Suppressor macrophage treated with lipopolysaccharide for 4 hours (primary cell): ENCODE measurements at places on chromosomes 2 and 18.
A peak's percentile ranks its signal among the peaks of the same experiment; 100 is the strongest.

GRCh38 chr2:63347361-63347760, 240.9 kb downstream of the WDPCP start:
- DNase-seq = no peak

DNA sequence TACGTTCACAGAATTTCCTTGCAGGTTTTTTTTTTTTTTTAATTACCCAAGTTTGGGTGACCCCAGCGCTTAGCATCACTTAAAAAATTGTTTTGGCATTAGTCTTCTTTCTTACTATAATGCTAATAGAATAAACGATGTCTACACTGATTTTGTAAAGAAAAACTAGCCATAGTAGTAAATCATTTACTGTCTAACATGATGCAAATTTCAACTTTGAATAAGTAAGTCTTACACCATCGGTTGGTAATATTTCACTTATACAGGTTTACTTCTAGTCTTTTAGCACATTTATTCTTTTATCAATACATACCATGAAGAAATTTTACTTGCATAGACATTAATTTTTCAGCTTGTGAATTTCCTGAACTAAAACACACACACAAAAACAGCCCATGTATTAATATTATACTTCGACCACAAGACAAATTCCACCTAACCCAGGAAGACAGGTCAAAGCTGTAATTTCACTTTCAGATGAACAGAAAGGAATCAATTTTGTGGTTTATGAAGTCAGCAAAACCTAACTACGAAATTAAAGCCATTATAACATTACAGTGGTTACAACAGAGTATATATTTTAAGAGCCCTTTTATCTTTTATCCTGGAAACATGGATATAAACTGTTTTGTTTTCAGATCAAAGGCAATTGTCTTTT, 1.9 kb downstream of the YES1 start:
- DNase-seq = no peak

DNA sequence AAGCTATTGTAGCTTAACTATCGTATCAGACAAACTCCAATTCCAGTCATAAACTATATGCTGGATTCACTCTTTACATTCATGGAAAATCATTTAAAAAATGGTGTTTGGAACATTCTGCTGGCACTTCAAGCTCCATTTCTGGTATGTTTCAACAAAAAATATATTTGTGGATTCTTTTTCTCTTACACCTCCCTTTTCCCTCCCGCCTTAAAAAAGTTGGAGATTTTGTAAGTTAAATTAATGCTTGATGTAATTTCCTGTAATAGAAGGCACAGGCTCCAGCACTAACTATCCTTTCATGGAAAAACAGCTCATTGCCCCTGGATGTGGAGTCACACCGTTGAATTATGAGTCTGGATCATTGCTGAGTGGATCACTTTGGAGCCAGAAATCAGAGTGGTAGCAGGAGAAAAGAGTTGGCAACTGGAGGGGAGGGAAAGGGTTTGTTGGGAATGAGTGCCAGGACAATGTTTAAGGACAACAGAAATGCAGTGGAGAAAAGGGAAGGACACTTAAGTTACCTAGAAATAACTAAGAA, 102.8 kb downstream of the ICOS start:
- no peak for DNase-seq

GRCh38 chr2:7513834-7514233, 596.6 kb downstream of the RNF144A start:
- DNase-seq = no peak

- DNase-seq = no peak
These were observed 168.0 kb downstream of the RPIA start for GRCh38 chr2:88859461-88859860.

DNA sequence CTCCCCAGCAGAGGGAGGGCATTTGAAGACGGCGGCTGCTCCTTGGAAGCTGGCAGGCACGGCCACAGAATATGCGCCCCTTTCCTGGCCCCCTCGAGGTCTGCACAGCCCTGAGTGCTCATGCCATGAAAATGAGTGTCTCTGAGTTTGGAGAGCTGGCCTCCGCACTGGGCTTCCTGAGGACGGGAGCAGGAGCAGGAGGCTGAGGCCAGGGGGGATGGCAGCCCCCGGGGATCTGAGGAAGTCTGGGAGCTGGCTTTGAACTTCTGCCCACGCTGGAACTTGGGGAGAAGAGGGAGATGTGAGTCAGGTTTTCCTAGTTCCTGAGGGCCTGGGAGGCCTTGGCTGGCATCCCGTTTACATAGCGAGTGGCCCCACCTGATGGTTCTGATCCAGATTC, 47.0 kb downstream of the RRM2 start:
- DNase-seq = no peak

DNA sequence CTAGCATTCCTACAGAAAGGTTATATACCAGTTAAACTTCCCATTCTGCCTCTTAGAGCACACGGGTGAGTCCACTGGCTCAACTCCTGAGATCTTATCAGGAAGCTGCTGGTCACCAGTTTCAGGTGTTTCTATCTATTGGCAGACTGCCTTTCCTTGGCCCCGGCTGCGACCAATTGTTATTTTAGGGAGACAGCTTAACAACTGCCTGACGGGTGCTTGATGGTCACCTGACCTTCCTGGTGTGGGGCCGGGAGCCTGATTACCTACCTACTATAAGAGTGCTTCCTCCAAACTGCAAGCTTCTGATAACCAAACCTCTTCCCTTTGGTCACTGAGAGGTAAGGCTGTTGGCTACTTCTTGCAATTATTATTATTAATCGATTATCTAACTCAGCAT, 122.1 kb upstream of the XIRP2 start:
- DNase-seq = no peak

- no peak for DNase-seq
These were observed 199.6 kb upstream of the TCF4 start for GRCh38 chr18:55787536-55788073.

GRCh38 chr2:11100130-11100529, 55.1 kb upstream of the SLC66A3 start:
- DNase-seq = no peak

DNA sequence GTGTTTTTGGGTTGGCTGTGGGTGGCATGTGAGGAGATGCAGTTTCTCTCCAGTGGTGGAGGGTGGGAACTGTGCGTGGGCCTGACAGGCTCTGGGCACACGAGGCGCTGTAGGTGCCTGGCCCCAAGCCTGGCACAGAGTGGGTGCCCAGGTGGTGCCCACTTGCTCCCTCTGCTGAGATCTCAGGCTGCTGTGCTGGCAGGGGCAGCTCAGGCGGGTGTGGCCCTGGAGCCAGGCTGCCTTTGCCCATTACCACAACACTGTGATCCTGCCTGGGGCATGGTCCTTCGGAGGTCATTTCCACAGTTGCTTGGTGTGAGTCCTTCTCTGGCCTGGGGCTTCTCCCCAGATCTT, 20.4 kb downstream of the TSHZ1 start:
- DNase-seq = no peak

DNA sequence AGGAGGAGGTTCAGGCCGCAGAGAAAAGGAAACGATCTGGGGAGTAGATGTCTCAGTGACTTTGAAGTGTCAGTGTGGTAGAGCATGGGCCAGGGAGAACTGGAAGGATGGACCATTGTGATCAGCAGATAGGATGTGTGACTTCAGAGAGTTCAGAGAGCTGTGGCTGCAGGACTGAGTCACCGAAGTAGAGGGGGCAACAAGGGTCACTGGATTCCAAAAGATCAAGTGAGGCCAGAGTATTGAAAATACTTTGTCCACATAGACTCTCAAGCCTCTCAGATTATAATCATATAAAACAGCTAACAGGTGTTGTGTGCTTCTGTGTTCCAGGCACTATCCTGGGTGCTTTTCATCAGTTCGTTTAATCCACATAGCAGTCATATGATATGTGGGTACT, 99.4 kb downstream of the CRIM1 start:
- DNase-seq = no peak

GRCh38 chr2:196839574-196839973, 30.4 kb upstream of the C2orf66 start:
- no peak for DNase-seq

GRCh38 chr2:231567159-231567558, 25.5 kb upstream of the TEX44 start:
- no peak for DNase-seq

DNA sequence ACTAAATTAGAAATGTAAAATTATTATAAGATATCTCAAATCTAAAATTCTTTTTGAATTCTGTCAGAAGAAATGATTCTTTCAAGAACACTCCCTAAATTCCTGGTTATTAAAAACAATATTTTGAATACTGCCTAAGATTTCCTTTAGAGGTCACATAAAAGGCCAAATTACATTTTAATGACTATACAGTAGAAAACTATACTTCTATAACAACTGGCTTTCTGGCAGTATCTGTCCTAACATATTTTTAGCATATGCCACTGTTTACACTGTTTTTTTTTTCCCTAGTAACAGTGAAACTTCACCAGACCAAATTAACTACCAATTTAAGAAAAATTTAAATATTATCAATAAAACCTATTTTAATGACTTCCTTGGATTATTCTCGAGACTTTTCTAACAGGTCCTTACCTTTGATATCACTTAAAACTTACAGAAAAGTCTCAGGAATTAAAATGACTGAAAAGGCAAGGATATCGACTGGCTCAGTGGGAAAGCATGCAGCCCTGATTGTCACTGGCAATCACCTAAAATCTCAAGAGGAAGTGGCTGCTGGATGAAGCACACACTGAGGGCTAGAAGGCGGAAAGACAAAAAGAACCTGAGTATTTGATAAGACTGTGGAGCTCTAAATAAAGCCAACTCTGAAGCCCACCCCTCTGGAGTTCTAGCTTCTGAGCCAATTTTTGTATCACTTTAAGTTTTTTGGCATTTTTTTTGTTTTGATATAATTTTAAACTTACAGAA, 59.6 kb downstream of the SPIRE1 start:
- DNase-seq = peak; percentile 53

GRCh38 chr2:119276864-119277263, 53.2 kb downstream of the STEAP3 start:
- no peak for DNase-seq

DNA sequence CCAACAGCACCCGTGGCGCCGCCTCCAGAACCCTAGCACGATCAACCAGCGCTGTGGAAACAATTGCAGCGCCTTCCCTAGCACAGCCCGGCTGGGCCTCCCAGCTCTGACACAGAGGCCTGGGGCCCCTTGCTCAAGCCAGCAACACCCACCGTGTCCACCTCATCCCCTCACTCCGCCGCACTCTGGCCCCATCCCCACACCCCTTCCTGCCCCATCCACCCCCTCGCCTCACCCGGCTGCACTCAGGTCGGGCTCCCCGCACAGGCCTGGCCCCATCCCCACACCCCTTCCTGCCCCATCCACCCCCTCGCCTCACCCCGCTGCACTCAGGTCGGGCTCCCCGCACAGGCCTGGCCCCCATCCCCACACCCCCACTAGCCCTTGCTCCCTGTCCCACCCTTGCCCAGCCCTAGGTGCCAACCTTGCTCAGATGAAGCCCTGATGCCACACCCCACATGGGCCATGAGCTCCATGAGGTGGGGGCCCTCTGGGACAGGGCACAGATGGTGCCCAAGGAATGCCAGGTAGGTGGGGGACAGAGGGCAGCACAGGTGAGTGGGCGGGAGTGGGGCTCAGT, 28.7 kb downstream of the KIF1A start:
- no peak for DNase-seq

- DNase-seq = no peak
These were observed 282.9 kb upstream of the PKDCC start for GRCh38 chr2:41764919-41765318.

DNA sequence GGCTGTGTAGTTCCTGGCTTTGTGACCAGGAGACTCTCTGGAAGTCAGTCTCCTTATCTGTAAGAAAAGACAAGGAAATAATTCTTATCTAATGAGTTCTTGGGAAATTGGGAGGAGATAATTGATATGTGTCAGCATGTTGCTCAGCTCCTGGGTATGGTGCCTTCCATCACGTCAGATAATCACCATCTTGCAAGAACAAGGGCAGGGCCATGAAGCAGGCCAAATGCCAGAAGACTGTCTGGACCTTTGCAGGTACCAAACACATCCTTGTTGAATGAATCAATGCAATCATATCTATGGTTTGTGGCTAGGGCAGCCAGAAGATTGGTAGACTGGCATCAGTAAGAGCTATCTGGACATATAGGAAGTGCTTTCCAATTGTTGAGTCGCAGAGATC, 473.5 kb downstream of the TNS1 start:
- DNase-seq = no peak

DNA sequence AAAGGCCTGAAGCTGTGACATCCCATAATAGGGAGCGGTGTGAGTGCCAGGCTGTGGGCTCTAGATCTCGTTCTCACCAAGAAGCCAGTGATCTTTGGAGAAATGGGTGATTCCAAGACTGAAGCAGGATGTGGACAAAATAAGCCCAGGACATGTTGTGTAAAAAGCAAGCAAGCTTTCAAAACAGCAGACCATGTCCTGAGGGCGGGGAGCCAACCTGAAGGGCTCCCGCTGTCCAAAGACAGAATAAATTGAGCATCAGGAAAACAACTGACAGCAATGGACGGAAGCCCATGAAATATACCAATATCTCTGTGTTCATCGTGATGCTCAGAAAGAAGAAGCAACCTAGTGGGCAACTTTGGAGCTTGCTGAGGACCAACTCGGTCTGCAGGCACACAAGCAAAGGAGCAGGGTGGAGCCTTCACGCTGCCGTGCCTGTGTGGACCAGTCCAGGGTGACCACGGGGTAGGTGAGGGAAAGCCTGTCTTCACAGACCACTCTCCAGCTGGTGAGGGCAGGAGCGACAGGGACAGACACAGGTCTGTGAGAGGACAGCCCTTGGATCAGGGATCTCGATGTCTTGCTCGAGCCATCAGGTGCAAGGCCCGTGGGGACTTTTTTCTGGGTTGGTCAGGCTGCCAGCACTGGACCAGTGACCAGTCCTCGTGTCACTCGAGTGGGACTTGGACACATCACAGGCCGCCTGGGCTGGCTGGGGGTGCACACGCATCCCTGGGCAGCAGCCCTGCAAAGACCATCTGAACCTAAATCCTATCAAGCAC, 21.5 kb downstream of the MTERF4 start:
- no peak for DNase-seq

DNA sequence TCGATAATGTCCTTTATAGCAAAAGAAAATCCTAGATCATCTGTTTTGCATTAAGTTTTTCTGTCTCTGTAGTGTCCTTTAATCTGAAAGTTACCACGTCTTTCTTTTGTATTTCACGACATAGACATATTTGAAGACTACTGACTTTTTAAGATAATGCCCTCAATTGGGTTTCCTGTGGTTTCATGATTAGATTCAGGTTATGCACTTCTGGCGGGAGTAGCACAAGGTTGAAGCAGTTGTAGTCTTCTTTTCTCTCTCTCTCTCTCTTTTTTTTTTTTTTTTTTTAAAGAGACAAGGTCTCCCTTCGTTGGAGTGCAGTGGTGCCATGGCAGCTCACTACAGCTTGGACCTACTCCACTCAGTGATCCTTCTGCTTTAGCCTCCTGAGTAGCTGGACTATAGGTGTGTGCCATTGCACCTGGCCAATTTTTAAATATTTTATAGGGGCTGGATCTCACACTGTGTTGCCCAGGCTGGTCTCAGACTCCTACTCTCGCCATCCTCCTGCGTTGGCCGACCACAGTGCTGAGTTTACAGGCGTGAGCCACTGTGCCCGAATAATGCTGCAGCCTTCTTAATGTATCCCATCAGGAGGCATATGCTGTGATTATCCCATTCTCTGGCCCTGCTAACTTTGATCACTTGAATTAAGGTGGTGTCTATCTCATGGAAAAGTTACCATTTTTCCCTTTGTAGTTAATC, 3.9 kb downstream of the INPP4A start:
- DNase-seq = no peak

- peak; percentile 47 for DNase-seq
These were observed 92.9 kb upstream of the WDR75 start for GRCh38 chr2:189348369-189348768.

- no peak for DNase-seq
These were observed 30.1 kb downstream of the SLC8A1 start for GRCh38 chr2:40421631-40422297.
